ENCODE measurements at places on chromosomes 6 and 20.

DNA sequence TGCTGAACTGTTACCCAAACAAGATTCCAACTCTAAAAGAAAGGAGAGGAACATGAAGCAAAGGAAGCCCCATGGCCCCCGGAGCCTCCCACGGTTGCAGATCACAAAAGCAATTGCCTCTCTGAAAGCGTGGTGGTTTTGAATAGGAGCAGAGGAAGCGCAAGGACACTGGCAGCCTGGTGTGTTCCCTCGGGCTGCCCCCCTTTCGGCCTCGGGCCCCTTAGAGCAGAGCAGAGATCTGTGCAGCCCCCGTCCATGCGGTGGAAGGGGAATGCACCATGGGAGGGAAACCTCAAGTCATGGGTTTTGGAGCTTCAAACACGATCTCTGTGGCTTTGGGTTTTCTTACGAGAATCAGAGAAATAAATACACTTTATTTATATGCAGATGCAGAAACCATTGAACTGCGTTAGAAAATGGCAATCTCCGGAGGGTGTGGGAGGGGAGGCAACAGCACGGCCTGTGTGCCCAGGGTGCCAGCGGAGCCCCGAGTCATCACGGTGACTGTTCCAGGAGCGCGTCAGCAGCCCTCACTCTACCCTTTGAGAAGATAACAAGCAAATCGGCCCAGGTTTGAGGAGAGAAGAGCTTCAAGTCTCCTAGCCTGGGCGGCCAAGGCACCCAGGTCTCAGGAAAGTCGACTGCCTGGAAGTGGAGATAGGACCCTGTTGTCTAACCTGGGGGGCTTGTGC lies 20.5 kb downstream of the FOXF2 start:
- no peak for DNase-seq

GRCh38 chr6:134458857-134459657 lies 141.1 kb upstream of the SGK1 start:
- no peak for DNase-seq

GRCh38 chr20:23268792-23269354 lies 81.7 kb upstream of the NXT1 start:
- no peak for DNase-seq

GRCh38 chr20:49868538-49868937 lies 46.8 kb downstream of the SPATA2 start:
- no peak for DNase-seq

- no peak for DNase-seq
Observed at GRCh38 chr6:45437439-45437815, 59.7 kb upstream of the SUPT3H start.

DNA sequence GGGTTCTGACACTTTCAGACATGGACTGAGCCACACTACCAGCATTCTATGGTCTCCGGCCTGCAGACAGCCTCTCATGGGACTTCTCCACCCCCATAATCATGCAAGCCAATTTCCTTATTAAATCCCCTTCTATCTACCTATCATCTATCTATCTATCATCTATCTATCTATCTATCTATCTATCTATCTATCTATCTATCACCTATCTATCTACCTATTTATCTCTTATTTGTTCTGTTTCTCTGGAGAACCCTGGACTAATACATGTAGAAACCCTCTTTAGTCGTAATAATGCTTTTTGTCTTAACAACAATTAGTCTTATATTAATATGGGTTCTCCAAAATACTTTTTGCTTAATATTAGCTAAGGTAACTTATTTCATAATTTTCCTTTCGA lies 174.1 kb upstream of the PRSS16 start:
- no peak for DNase-seq

DNA sequence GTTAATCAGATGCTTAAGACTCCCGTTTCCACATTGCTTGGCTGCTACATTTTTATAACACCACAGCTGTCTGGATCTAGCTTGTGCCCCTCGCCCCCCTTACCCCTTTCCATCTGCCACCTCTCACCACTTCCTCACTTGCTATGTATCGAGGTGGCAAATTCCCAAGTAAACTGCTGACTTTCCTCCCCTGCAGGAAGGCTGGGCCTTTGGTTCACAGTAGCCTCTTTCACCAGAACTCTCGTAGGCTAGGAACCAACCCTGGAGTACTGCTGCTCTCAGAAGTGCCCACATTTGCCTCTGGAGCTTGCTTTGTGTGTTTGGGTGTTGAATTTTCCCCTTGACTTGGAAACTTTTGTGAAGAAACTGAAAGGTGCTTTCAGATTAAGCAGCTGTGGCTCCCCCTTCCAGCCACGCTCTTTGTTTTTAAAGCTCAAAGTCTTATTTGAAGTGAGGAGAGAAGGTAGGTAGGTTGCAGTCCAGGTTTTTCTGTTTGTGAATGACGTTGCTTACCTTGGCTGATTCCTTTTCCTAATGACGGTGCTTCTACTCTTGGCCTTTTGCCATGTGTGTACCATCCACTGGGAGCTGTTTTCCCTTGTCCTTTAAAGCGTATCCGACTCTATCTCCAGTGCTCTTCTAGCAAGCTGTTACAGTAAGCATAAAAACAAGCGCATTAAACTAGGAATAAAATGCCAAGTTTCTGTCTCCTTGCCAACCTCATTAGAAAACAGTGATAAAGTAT lies 90.4 kb downstream of the CARMIL1 start:
- no peak for DNase-seq

DNA sequence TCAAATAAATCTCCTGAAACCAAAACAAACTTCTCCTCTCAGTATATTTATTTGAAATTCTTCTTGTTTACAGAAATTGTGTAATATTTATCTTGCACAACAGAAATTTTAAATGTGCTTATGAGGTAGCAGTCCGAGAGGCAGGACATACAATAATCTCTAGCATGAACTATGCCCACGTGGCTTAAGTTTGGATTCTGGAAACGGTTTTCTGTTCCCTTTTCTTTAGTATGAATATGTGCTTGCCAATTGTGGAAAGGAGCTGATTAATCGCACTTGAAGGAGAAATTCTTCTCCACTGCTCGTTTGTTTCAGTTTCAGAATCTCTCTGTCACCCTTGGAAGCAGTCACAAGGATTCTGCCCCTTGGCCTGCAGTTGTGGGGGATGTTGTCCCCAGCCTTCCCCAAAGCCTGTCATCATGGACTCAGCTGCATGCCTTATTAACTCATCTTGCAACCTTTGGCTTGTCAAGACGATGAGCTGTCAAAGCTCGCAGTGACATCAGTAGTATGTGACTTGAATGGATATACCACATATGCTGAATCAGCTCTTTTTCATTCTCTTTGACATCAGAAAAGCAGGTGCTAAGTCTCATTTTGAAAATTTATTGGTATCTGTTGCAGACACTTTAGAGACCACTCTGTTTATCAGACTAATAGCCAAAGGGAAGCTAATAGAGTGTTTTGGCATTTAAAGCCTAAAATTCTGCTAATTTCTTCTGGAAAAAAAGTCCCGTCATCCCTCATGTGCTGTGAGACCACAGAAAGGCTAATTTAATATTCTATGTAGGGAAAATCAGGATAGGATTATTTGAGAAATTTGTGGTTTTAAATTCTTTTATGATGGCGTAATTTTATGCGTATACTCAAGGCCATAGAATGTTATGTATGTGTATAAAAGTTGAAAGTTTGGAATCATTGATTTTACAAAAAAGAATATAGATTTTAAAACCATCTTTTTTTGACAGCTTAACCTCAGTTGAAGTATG lies 186.8 kb downstream of the ARID1B start:
- DNase-seq = no peak

DNA sequence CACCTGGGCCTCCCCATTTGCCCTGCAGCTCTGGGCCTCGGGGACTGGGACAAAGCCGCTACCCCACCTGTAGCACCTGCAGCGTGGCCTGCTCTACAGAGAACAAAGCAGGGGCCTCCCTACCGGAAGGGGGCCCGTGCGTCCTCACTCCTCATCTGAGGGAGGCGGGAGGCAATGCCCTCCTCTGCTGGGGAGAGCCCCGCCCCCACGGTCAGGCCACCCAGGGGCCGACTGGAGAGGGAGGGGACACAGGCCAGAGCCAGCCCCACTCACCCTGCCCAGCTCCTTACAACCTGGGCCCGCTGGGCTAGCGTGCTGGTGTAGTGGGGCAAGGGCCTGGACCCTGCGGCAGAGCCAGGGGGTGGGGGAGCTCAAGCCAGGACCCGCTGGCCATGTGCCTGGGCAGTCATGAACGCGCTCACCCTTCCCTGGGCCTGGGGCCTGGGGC lies 8.0 kb downstream of the LAMA5 start:
- no peak for DNase-seq

DNA sequence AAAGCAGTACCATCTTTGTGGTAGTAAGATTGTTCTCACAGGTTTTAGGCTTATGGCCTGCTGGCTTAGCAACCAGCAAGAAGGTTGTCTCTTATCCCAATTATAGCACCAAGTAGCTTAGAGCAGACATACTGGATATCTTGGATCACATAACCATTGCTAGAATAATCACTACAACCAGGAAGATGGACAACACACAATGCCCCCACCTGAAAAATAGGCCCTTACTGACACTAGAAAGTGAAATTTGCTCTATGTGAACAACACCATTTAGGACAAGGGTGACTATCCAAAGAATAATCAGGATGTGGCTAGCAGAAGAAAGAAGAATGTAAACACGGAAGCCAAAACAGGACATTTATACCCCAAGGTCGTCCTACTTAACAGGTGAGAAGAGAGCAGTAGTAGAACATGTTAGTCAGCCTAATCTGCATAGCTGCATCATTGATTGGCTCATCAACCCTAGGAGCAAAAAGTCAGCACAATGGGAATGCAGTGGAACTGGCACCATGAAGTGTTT lies 172.7 kb upstream of the MARCKS start:
- no peak for DNase-seq

Measured in AG04450 (cell line).